HEK293T (cell line): ENCODE measurements at places on chromosomes 1 and 21.

GRCh38 chr21:45350206-45350854, 54.6 kb upstream of the COL18A1 start:
- DNase-seq = no peak

GRCh38 chr1:223642237-223642636, 23.3 kb downstream of the CAPN8 start:
- no peak for DNase-seq

DNA sequence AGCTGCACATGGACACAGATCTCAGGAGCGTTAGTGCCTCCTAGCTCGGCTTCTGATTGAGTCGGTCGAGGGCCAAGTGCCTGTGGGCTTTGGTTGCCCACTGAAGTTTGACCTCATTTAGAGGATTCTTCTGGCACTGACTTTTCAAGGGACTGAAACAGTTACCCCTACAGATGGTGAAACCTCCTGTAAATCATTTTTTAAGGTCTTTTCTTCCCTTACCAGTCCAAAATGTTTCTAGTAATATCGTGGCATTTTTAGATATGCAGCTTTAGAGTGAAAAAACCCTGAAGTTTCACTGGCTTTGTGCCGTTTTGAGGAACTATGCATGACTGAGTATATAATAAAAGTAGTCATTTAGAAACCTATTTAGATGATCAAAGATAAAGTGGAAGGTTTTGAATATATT, 34.7 kb upstream of the L1TD1 start:
- no peak for DNase-seq

- DNase-seq = no peak
Measured at GRCh38 chr1:14607295-14607694, 8.8 kb downstream of the KAZN start.

GRCh38 chr1:214187121-214187900, 93.6 kb upstream of the SMYD2 start:
- DNase-seq = peak; percentile 62

DNA sequence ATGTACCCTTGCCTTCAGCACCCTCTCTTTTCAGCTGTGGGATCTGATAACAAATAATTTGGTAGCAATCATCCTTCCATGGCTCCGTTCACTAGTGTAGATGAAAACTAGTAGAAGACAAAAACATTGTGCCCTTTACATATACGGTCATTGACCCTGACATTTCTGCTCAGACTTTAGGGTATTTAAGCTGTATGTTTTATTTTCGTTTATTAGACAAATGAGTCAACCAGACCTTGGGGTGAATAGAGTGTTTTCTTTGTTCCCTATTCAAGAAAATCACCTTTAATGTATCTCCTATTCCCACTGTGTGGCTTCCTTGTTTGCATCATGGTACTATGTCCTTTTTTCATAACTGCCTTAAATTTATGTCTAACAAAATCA, 187.3 kb downstream of the VAV3 start:
- no peak for DNase-seq

GRCh38 chr1:172137703-172138454, 282.6 kb upstream of the C1orf105 start:
- no peak for DNase-seq

DNA sequence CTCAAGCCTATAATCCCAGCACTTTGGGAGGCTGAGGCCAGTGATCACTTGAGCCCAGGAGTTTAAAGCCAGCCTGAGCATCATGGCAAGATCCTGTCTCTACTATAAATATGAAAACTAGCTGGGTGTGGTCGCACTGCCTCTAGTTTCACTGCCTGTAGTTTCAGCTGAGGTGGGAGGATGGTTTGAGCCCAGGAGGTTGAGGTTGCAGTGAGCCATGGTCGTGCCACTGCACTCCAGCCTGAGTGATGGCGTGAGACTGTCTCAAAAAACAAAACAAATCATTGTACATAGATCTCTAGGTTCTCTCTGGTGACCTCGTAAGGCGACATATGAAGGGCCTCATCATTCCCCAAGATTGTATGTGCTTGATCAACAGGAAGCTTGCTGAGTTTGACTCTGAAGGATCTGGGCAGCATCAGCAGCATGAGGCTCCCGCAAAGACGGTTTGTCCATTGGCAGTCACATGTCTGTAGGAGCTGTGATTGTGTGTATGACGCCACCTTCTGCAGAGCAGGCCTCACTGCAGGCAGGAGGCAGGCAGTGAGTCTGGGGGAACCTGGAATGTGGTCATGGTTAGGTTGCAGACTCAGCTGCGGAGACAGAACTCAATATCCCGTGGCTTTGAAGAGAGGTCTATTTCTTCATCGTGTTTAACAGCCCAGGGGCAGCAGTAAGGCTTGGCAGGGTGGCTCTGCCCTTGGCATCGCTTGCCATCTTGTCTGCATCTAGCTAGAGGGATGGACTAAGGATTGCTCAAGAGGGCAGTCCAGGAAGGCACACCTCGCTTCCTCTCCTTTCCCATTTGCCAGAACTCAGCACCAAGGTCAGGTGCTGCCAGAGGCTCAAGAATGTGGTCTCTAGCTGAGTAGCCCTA, 14.0 kb downstream of the ATP5PO start:
- DNase-seq = peak; percentile 64

GRCh38 chr21:46314441-46315020, 9.1 kb downstream of the C21orf58 start:
- no peak for DNase-seq

DNA sequence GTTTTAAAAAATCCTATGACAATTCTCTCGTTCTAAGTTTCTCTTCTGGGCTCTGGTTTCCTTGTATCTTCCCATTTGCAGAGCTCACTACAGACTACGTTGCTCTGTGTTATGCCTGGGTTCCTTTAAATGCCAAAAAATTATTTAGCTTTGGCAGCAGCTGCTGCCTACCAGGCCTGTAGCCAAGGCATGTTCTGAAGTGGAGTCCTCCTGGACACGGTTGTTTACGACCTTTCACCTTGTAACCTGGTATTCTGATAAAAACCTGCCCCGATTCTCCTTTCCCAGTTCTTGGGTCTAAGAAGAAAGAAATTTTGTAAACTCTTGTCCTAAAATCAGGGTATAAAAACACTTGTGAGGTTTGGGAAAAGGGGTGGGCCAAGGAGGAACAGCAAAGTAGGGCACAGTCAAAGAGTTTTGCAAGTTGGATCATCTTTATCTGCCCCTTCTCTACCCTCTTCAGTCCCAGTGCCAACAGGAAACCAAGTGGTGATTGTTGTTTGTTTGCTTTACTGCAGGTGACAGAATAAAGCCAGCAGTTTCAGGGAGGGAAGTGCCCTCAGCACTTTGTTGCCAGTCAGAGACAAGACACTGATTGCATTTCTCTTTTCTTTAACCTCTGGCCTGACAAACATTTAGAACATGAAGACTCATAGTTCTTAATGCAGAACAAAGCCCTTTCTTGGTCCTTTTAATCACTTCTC, 3.1 kb upstream of the TXNIP start:
- no peak for DNase-seq
